ENCODE measurements at places on chromosomes 7 and 10.

GRCh38 chr7:12064586-12065127 lies 146.4 kb upstream of the TMEM106B start:
- no peak for DNase-seq

DNA sequence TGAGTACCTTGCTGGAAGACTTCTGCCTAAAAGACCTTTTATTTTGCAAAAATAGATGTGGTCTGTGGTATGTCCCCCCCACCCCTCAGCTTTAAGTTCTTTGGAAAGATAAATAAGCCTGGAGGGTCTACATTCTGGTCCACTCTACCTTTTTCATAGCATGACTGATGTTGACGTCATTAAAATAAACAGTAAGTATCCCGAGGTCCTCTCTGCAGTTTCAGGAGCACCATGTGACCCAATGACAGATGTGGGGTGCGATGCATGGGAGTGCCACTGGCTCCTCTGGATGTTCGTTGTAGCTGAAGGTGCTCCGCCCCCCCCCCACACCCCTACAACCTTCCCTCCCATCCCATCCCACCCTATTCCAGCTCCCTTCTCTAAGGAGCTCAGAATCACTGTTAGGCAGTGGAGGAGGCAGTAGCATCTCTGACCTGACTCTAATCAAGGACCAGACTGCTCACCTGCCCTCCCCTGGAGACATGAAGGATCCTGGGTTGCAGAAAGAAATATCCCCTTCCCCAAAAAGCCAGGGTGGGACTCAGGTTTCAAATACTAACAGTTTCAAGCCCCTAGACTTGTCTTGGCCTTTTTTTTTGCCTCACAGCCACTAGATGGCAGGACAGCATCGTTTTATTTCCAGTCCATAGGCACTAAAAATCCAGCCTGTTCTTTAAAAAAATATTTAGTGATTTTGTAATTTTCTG lies 25.1 kb downstream of the CASP7 start:
- DNase-seq = no peak

- no peak for DNase-seq
These were observed 251.3 kb upstream of the VWC2 start for GRCh38 chr7:49522111-49522510.

- no peak for DNase-seq
These were observed 8.7 kb upstream of the HOXA2 start for GRCh38 chr7:27111042-27111750.

GRCh38 chr7:24018331-24018730 lies 265.7 kb upstream of the NPY start:
- no peak for DNase-seq

DNA sequence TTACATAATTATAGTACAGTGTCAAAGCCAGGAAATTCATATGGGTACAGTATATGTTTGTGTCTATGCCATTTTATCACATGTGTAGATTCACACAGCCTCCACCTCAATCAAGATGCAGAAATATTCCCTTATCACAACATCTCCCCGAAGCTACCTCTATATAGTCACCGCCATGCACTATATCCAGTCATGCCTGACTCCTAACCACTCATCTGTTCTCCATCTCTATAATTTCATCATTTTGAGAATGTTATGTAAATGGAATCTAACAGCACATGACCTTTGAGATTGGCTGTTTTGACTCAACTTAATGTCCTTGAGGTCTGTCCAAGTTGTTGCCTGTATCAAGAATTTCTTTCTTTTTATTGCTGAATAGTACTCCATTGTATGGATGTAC lies 22.3 kb upstream of the SLC25A13 start:
- DNase-seq = no peak

Data from upper lobe of right lung (tissue), 1 donor.